ENCODE measurements at places on chromosomes 3 and 15.

DNA sequence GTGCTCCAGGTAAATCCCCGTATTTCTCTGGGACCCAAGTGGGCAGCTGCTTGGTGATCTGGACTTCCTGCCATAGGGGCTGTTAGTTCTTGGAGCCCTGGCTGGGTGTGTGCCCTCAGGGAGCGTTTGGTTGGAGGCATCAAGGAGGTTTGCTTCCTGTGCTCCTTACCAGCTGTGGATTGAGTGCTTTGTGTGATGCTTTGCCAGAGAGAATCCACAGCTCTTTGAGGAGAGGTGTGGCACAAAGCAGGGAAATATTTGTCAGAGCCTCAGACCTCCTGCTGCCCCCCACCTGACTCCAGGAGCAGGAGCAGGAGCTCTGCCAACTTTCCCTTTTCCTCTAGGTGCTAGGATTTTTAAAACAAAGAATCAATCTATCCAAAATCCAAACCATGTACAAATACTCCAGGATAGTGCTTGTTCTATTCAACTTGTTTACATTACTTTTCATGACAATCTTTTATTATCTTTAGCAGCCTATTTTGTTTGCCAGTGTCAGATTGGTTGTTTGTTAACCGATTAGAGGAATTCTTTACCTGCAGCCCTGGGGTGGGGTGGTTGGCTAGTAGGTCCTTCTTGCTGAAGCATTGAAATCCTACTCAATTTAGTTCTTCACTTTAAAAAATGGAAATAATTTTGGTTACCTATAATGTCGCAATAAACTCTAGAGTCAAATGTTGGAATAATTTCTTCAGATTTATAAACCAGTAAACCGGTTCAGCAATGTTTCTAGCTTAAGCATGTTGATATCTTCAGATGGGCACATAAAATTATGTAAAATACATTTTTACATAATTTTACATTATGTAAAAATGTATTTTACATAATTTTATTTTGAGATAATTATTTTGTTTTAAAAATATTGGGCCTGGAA lies 2.5 kb downstream of the CTDSPL start:
- DNase-seq, result peak; percentile 25

DNA sequence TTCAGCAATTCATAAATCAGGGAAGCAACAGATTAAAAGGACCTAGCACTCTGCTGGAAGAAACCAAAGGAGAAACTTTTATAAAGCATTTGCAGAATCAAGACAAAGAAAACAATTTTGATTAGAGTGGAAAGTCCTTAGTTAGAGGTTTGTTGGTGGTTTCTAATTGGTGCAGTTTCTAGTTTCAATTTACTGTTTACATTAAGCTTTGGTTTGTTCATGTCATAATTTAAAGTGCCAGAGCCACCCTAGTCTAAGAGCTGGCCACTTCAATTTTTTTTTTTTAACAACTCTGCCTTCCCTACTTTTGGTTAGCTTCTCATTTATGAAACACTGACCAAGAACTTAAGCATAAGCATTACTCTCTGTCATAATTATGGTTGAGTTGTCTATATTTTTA lies 1428.2 kb upstream of the GBE1 start:
- DNase-seq, result peak; percentile 28

- DNase-seq, result peak; percentile 14
Observed at GRCh38 chr3:72100080-72100511, 315.1 kb upstream of the PROK2 start.

GRCh38 chr15:68404056-68404798 lies 27.7 kb downstream of the ITGA11 start:
- DNase-seq, result no peak

DNA sequence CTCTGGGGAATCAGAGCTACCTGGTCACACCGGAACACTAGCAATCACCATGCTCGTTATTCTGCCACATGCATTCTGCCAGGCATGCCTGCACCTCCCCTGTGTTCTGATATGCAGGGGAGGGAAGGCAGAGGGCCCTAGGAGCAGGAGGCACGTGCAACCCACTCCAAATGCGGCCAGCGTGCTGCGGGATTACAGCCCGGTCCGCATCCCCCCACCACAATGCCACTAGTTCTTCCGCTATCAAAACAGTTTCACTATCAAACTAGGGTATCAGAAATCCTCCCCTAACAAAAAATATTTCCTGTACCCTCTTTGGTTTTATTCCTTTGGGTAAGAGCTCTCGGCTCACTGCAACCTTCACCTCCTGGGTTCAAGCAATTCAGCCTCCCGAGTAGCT lies 223.2 kb upstream of the IGF1R start:
- no peak for DNase-seq

DNA sequence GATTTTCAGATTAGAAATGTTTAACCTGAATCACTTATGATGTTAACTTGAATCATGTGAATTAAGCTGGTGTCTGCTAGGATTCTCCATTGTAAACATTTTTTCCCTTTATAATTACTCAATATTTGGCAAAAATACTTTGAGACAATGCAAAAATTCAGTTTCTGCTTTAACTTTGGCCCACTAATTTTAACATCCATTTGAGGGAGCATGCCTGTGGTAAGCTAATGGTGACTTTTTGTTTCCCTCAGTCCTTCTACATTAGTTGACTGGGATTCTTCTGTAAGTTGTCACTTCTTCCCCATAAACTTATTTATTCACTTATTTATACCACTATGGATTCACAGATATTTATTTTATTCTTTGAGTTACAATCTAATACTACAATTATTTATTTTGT lies 59.3 kb downstream of the PIK3R4 start:
- DNase-seq, result no peak

DNA sequence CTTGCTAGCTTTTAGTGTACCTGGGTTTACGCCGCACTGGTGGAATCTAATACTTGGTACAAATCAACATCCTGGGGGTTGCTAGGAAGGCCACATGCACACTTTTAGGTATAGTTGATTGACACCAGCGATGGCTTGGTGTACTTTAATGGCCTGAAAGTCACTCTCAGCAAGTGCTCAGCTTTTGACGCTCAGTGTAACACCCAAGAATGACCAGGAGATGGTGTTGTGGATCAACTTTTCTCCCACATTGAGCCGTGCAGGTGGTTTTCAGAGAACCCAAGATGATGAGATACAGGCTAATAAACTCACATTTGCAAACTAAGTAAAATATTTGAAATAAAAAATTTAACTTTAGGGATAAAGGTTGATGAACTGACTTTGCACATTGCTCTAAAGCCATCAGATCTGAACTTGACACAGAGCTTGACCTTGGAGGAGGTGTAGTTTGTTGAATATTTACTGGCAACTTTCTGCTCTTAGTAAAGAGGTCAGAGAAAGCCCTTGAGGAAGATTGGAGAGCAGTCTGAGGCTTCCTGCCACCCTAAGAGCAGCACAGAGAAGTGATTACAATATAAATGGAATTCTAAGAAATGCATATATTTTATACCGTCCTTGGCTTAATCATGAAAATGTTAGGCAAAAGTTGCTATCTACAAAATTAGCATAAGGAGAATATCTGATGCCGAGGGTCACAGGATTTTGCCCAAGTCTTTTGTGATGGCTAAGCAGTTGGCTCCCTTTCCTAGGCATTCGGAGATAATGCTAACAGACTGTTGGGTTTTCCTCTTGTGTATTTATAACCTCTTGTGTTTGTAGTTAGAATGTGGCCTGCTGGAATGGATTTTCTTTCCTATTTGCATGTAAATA lies 143.4 kb upstream of the RASGRP1 start:
- peak; percentile 43 for DNase-seq

All from NCI-H510A treated with DMSO at 0.1 percent for 48 hours (cell line).